ENCODE measurements at places on chromosomes 13 and 19. TPM values are rescaled to one million over a fixed set of nuclear protein-coding genes. Genes with fewer than 3 reads are reported as not detected.

FCER2 gene
- total RNA-seq, result 1.8 TPM

- DNase-seq, result no peak
Measured at GRCh38 chr19:51462681-51463080, 4.4 kb upstream of the SIGLEC8 start.

CLDND2 gene
- not detected for total RNA-seq

- peak; percentile 74 for DNase-seq
Measured at GRCh38 chr19:3700242-3701032, at the start of gene PIP5K1C. Gene PIP5K1C (minus strand): TSS chr19:3700468. CDS start chr19:3700390, 78 bp downstream.

DNA sequence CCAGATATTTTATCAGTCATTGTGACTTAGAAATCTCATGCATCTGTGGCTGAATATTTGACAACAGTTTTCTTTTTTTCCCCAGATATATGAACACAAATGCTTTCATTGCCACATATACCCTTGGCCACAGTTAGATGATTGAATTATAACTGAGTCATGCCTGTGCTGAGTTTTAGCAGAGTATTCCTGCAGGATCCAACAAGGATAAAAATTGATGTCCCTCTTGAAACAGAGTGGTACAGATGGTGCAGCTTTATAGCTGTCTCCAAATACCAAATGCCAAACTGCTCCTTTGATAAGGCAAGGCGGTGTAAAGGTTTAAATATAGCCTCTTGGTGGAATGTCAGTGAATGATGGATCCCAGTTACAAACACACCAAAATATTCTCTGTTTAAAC is 428.5 kb downstream of the GPC6 start:
- DNase-seq, result no peak

DNA sequence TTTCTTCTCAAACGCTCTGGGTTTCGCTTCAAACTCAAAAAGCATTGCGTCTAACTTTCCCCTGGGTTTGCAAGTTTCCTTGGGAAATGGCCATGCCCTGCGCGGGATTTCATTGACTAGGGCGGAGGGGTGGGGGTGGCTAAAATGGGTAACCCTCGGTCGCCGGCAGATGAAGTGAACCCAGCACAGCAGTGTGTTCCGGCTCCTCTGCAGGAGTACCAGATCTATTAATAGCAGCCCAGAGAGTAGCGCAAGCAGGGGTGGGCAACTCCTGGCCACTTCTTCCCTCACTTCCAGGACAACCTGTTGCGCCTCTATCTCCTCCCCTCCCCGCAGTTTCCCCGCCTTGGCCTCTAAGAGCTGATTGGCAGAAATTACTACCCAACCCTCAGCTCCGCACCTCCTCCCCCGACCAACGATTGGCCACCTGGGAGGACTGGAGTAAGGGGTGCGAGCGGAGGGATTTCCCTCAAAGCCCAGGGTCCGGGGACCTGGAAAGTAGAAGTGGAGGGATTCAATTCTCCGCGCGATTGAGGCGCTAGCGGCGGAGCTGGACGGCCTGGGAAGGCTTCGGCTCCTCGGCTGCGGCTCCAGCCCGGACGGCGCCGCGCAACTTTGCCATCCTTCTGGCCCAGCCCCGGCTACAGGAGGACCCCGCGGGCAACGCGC is at the start of gene FREM2:
Gene FREM2 (plus strand): TSS at position 501 of the 669 bp plus-strand sequence. CDS start 268 bp downstream, outside the sequence.
- DNase-seq, result no peak

GRCh38 chr19:18418483-18419194 is 559 bp upstream of the SSBP4 start:
- DNase-seq, result no peak

DNA sequence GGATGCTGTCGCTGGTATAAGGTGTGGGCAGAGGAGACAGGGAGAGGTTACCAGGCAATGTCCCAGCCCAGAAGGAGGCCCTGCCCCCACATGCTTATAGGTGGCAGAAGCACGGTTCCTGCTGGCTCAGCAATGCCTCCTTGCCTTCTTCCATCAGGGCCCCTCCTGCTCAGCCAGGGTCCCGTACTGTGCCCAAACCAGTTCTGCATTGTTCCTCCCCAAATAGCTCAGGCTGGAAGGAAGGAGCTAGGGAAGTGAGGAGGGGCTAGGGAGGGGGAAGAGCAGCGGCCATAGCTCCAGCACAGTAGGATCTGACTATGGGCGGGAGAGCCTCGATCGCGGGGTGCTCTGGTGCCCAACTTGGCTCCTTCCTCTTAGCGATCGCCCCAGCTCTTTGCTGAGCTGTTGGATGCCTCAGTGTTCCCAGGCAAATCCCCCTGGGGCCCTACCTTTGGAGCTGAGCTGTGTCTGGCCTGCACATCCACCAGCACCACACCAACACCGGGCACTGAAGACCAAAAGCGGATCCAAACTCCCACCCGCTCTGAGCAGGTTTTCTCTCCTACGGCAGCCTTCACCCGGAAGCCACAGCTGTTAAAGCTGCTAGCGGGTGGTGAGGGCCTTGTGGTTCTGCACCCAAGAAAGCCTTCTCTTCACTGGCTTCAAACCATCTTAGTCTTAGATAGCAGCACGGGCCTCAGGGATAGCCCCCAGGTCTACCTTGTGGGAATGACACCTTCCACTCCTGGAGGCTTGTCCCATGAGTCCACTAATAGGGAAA is 32.1 kb upstream of the PEPD start:
- no peak for DNase-seq

GRCh38 chr19:23365222-23365621 is 30.0 kb downstream of the ZNF91 start:
- no peak for DNase-seq

MBD3L3 gene
- total RNA-seq, result not detected

GRCh38 chr19:35328851-35329285 is at the start of gene CD22:
Gene CD22 (plus strand): TSS chr19:35329187. CDS start chr19:35332041, 2,854 bp downstream.
- DNase-seq, result no peak

- DNase-seq, result no peak
Measured at GRCh38 chr19:5354403-5354802, 13.8 kb upstream of the PTPRS start.

BCL2L12 gene
- total RNA-seq, result 4.4 TPM

- no peak for DNase-seq
Measured at GRCh38 chr13:109362616-109363015, 423.8 kb downstream of the IRS2 start.

TMEM161A gene
- total RNA-seq, result 15.4 TPM

DNA sequence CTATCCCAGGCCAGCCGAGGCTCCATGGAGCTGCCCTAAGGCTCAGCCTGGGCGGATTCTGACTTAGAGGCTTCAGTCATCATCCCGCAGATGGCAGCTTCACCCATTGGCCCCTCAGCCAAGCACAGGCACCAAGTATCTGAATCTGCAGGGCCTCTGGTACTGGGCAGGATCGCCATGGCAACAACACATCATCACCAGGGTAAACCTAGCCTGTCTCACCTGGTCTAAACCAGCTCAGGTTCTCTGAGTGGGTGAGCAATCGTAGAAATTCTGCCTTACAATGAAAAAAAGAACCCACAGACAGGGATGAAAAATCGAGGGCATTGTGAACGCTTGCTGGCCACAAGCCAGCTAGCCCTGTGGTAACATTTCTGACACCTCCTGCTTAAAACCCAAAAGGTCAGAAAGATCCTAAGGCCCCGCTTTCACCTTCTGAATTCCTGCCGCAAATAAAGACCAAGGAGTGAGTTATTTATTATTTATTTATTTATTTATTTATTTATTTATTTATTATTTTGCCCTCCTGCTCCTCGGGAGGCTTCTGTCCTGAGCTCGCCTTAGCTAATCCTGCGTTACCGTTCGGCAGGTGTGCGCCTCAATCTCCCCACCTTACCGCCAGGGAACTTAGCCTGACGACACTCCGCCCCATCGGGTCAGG is 12.0 kb upstream of the CEACAM21 start:
- DNase-seq, result no peak

ZNF44 gene
- 6.6 TPM for total RNA-seq

DNA sequence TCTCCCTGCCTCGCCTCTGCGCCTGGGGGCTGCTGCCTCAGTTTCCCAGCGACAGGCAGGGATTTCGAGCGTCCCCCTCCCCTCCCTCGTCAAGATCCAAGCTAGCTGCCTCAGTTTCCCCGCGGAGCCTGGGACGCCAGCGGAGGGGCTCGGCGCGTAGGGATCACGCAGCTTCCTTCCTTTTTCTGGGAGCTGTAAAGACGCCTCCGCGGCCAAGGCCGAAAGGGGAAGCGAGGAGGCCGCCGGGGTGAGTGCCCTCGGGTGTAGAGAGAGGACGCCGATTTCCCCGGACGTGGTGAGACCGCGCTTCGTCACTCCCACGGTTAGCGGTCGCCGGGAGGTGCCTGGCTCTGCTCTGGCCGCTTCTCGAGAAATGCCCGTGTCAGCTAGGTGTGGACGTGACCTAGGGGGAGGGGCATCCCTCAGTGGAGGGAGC is 722 bp upstream of the ICAM1 start:
- DNase-seq, result peak; percentile 52

GRCh38 chr13:80665792-80666333 is 324.9 kb upstream of the SPRY2 start:
- DNase-seq, result no peak

ZNF418 gene
- total RNA-seq, result 5.0 TPM

DNA sequence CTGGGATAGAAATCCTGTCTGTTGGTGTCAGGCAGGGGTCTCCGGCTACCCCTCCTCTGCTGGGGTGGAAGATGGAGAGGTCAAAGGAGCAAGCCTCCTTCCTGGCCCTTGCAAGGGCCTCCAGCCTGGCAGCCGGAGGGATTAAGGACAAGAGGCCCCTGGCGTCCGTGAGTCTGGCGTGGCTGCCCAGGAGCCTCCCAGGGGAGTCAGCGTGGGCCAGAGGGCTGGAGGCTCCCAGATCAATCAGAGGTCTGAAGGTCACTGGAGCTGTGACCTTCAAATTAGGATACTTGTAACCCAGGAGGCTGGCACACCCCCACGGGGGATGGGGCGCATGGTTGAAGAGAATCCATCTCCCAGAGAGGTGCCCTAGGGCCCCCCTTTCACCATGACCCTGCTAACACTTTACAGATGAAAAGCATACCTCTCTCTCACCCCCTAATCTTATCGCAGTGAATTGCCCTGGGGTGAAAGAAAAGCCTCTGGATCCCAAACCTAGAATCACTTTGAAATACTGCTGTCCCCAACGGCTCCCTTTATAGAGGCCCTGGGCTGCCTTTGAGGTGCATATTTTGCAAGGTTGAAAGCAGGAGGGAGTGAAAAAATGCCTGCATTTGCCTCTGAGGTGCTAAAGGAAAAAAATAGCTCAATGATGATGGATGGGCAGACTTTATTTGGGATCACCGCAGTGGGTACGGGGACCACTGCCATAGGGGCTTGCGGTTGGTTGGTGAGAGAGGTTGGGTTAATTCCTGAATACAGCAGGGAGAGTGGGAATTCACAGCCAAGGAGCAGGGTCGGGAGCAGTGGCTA is 44.9 kb upstream of the PEG3 start:
- no peak for DNase-seq

AP1M2 gene
- 2.4 TPM for total RNA-seq

BCAM gene
- 45.1 TPM for total RNA-seq

ZNF681 gene
- 2.8 TPM for total RNA-seq

GRCh38 chr13:29170436-29171082 is 350.4 kb downstream of the MTUS2 start:
- DNase-seq, result no peak

ABHD8 gene
- total RNA-seq, result 9.3 TPM

DNA sequence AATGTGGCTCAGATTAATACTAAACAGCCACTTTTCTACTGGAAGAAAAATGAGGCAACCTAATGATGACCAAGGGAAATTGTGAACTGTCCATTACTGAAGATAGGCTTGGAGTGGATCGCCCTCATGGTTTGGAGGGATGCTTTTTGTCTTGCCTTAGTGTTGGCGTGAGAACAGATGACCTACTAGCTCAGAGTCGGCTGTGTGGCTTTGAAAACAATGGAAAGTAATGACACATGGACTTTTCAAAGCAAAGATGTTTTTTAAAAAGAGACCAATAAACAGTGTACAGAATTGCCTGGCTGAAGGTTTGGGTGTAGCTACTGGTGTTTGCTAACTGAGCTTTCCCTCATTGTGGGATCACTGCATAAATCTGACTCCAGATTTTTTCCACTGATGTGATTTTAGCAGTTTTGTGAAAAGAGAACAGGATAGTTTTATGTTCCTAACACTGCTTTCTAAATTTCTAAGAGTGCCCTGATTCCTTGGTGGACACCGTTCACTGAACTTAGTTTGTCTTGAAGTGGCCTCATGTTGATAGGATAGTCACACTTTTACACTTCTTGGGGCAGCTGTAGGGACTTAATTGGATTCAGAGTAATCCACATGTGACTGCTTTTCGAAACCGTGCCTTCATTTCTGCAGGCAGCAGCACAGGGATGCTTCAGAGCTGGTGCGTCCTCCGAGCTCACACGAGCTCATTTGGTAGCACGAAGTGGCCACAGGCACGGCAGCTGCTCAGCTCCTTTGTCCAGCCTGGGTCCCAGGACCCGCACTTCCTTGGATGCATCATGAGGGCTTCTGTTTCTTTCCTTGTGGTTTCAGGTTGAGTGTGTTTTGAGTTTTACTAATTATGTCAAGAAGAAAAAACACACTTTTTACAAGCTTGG is 4.3 kb downstream of the CEBPG start:
- DNase-seq, result no peak

- no peak for DNase-seq
Measured at GRCh38 chr13:41284512-41285288, 21.3 kb upstream of the MTRF1 start.

GRCh38 chr13:27712421-27712820 is 79.9 kb upstream of the GSX1 start:
- no peak for DNase-seq

PRKCG gene
- total RNA-seq, result not detected

ATP4B gene
- not detected for total RNA-seq

DNA sequence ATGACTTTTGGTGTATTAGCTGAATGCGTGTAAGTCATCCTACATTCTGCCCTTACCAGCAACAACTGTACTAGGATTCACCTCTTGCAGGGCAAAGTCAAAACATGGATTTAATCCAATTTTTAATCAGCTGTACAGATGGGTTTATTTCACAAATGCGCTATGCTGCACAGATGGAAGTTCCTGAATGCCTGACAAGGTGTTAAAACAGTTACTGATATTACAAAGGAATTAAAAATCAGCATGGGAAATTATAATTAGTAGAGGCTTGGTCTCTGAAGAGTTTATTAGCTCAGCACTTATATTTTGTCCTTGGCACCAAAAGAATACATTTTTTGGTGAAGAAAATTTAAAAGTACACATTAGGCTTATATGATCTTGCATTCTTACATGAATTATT is 448.9 kb downstream of the PCDH9 start:
- DNase-seq, result no peak

Measured in omental fat pad (tissue), 4 donors.